ENCODE measurements at places on chromosomes 12 and 14.

DNA sequence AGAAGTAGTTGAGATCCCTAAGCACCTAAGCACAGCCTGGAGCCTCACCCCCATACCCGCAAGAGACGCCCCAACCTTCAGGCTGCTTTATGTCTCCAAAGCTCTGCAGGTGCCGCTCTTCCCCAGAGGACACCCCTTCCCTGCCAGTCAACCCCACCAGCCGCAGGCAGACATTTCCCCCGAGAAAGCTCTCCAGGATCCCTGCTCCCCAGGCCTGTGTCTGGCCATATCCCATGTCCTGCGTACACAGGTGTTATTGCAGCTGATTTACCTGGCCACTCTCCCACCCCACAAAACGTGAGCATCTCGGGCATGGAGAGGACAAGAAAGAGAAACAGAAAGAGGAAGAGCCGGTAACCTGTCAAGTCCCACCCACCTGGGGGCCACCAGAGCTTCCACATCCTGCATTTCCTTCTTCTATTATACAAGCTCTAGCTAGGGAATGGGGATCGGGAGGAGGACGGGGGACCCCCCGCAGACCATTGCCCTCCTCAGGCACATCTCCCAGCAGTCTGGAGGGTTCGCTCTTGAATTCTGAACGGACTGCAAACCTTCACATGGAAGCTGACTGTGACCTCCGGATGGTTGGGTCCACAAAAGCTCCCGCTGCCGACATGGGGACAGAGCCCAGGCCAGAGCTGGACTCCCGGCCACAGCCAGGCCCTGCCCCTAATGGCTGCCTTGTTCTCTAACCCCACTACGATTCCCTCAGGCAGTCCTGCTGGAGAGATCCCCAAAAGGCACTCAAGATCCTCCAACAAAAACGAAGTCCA is 17.6 kb downstream of the CCDC88C start:
- no peak for DNase-seq

DNA sequence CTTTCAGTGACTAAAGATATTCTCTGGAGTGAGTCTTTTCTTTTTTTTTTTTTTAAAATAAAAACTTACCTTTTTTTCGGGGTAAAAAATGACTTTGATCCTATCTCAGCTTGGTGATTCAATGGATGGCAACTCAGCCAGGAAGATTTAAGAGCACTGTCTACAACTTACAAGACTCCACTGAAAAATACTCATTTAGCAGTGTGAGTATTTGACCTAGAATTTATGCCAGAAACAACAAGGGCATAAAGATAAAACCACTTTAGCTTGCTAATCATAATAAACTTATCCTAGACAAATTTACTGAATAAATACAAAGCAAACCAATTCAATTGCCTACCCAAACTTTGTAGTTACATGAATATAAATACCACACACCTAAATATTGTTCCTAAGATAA is 446.6 kb downstream of the RPS29 start:
- no peak for DNase-seq

GRCh38 chr12:71546322-71546861 is 106.8 kb downstream of the LGR5 start:
- DNase-seq: no peak

DNA sequence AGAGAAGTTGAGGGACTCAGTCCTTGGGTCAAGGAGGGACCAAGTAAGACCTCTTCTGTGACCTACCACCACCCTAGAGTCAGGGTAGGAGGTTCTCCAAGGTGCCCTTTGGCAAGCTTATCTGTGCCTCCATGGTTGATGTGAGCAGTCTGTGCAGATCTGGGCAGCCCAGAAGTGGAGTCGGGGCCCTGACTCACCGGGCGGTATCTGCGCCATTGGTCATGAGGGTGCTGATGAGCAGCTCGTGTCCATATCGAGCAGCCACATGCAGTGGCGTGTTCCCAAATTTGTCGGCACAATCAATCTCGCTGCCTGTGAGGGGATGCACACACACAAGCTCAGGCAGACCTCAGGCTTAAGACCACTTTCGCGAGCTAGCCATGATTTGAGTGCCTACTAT is 5.1 kb downstream of the ANKRD52 start:
- no peak for DNase-seq

- no peak for DNase-seq
These were observed 123.3 kb downstream of the CEP83 start for GRCh38 chr12:94336211-94336925.

GRCh38 chr14:102633906-102634595 is 41.6 kb downstream of the RCOR1 start:
- DNase-seq: no peak

DNA sequence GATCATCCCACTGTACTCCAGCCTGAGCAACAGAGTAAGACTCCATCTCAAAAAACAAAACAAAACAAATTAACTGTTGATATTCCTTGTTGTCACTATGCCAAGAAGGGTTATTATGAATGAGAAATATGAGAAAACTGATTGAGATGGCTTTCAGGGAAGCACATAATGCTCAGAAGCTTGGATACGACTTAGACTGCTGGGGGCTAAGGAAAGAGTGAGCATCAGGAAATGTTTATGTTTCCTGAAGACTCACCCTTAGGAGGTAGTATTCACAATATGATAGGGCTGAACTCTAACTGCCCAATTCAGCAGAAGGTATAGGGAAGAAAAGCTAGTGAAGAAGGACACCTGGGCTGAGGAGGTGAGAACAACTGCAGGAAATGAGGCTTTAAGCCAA is 6.3 kb downstream of the STYK1 start:
- no peak for DNase-seq

DNA sequence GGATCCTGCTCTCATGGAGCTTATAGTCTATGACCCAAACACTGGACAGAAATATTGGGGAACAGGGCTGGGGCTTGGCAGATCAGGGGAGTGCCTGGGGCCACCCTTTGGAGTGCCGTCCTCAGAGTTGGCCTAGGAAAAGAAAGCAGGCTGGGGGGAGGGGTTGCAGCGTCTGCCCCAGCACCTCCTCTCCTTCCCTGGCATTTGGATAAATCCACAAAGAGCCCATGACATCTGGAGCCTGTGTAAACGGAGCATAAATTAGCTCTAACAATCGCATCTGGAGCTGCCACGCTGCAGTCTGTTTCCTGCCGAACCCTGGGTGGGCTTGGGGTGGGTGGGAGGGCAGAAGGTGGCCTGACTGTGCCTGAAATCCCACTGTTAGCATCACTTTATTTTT is 63.8 kb downstream of the MVK start:
- peak; percentile 90 for DNase-seq

- DNase-seq: peak; percentile 45
These were observed 162.8 kb downstream of the SNAPC1 start for GRCh38 chr14:61925043-61925442.

GRCh38 chr12:25914551-25914950 is 43.9 kb upstream of the RASSF8 start:
- no peak for DNase-seq

- DNase-seq: peak; percentile 90
These were observed 51.4 kb upstream of the OAS1 start for GRCh38 chr12:112855375-112855774.

- no peak for DNase-seq
These were observed 110.1 kb downstream of the SAMD4A start for GRCh38 chr14:54676812-54677708.

GRCh38 chr14:55451950-55452349 is 11.5 kb upstream of the TBPL2 start:
- DNase-seq: no peak

- DNase-seq: no peak
These were observed 25.5 kb downstream of the CLEC1A start for GRCh38 chr12:10073261-10073660.

DNA sequence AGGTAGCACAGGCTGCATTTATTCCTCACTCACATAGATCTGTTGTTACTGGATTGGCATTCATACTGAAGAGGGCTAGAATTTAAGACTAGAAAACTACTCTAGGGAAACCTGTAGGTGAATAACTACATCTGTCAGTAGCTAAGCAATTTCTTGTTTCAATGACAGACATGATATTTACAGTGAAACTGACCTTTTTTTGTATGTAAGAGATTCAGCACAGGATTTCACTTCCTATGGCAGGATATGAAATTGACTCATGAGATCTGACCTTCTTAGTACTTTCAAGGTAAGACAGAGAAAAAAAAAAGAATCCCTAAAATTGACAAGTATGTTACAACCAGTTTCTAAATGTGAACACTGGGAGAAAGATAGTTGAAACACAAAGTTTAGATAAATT is 189.8 kb upstream of the SLC16A7 start:
- DNase-seq: no peak

DNA sequence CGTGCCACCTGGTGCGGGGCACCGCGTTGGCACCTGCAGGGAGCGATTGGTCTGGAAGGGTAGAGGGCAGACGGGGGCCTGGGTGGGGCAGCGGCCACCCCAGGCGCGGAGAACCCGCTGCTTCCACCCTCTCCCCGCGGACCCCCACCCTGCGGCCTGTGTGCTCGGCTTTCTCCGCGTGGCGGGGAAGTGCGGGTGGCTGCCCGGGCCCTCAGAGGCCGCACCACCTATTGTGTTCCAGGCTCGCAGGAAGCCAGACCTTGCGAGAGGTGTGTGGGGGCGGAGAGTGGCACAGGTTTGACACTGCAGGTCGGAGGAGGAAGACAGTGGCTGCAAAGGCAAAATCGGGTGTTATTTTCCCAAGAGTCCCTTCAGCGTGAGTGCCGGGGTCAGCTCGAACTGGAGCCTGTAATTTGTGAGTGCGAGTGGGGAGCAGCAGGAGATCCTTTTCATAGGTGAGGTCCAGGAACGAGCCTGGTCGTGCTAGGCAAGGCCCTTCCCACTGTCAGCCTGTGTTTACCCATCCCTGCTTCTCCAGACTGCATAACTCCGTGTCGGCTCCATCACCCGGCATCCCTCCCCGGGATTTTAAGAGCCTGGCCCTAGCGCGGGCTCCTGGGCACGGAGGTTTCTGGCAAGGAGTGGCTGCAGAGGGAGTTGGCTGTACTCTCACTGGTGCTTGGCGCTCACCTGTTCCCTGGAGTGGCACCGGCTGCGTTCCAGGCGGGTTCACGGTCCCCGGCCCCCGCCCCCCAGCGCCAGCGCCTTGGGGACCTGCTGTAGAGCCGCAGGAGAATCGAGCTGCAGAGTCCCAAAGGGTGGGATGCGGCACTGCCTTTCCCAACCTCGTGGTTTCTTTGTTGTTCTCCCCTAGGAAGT is 935 bp downstream of the TBC1D30 start:
- peak; percentile 35 for DNase-seq

DNA sequence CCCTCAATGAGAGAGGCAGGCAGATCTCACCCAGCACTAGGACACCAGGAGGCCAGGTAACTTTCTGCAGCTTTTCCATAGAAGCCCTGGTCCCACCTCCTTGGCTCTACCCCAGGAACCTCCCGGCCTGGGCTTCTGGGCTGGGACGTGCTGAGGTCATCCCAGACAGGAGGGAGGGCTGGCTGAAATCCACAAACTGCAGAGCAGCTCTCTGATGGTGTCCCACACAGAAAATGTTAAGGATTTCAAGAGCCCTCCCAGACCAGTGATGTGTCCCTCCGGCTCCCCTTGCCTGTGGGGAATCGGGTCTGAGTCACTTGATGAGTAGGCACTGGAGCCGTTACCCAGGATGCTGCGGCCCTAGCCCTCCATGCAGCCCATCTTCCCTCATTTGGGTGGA is 124.1 kb downstream of the ESRRB start:
- peak; percentile 30 for DNase-seq

DNA sequence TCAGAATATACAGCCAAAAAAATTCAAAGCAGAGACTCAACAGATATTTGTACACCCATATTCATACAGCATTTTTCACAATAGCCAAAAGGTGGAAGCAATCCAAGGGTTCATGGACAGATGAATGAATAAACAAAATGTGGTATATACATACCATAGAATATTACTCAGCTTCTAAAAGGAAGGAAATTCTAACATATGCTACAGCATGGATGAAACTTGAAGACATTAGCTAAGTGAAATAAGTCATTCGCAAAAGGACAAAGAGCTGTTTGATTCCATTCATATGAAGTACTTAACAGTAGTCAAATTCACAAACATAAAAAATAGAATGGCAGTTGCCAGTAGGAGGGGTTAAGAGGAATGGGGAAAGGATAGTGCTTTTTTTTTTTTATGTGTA is 91.8 kb upstream of the ARID2 start:
- no peak for DNase-seq

DNA sequence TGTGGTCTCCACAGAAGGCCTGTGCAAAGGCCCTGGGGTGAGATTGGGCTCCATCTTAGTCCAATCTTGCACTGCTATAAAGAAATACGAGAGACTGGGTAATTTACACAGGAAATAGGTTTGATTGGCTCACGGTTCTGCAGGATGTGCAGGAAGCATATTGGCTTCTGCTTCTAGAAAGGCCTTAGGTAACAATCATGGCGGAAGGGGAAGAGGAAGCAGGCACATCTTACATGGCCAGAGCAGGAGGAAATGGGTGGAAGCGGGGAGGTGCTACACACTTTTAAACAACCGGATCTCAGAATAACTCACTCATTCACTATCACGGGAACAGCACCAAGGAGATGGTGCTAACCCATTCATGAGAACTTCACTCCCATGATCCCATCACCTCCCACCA is 55.4 kb downstream of the FAR2 start:
- DNase-seq: no peak

DNA sequence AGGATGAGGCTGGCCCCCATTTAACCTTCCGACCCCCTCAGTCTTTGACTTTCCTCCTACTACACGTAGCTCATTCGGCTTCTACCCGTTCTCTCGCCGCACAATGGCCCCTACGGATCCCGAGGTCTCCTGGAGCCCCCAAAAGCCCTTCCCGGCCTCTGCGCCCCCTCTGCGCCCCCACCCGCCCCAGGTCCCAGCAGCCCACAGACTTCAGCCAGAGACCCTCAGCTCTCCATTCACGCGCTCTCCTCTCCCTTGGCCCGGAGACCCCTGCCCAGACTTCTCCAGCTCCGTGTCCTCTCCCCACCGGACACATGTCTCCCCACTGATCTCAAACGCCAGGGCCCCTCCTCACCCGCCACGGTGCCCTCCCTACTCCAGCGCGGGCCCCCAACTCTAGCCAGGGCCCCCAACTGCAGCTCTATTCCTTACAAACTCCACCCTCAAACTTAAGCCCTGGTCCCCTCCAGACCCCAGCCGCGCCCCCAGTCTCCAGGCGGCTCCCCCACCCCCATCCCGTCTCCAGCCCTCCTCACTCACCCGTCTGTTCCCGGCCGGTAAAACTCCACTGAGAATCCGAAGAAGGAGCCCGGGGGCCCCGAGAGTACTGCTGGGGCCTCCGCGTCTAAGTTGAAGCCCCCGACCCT is 502 bp downstream of the ITGA5 start:
- no peak for DNase-seq

DNA sequence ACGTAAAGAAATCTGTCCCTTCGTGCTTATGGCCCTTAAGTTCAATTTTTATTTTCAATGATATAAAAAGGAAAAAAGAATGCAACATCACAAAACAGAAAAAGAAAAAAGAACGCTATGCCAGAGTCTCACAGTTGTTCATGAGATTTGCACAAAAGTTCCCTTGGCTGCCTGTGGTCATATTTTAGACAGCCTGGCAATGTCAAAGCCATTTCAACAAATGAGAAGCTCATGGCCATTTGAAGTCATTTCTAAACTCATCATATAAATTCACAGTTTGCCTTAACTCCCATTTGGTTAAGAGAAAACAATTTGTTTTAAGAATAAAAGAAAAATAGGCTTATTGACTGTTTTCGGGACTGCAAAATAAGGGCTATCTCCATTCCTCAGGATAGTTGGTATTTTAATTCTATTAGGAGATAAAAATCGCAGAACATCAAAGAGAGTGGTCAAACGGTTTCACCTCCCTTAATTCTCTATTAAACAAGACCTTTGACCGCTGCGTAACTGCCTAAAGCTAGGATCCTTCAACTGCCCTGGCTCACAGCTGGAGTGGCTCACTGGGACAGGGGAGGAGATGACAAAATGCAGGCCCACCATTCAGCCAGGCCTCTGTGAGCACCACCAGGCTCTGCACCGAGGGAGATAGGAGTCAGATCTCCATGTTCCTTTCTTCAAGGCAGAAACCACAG is 119.2 kb upstream of the DAAM1 start:
- DNase-seq: no peak

GRCh38 chr14:88863167-88863566 is 38.7 kb downstream of the TTC8 start:
- DNase-seq: no peak

Data from NCI-H1694 treated with DMSO at 0.1 percent for 48 hours (cell line).